ENCODE measurements at places on chromosomes 1 and 21.

GRCh38 chr1:9728451-9729295, 77.1 kb downstream of the PIK3CD start:
- DNase-seq: no peak

DNA sequence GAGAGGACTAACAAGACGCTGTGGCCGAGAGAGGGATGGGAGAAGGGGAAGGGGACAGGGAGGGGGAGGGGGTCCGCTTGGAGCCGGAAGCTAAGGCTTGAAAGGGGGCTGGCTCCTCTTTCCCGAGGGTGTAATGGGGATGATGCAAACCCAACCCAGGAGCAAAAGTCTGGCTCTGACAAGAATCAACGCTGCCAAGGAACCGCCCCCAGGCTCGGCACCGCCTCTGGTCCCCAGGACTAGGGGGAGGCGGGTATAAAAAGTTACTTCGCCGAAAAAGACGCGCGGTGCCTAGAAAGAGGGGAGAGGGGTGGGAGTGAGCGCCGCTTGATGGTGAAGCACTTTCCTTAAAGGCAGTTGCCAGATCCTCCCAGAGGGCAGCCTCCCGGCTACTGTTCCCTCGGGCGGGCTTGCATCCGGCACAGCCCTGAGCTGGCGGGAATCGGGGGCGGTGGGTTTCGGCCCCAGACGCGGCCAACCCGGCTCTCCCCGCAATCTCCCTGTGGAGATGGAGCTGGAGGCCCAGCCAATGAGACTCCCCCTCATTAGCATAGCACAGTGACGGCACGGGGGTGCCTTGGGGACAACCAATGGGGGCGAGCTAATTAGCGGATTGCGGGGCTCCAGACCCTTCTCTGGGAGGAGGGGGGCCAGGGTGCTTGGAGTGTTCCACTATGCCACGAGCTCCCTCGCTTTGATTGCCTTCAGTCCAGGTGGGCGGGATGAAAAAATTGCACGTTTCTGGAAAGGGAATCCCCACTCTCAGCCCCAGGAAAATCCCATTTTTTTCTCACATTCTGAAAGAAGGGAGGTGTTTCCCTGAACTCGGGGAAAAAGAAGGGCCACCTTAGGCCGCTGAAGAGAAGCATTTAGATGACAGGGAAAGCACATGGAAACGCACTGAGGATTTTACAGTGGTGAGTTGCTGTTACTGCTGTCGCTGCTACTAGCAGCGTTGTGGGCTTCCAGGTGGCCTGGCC, at the start of gene KCNT2:
Gene KCNT2 (minus strand): TSS at position 51 of the 980 bp plus-strand sequence. CDS start 131 bp downstream, outside the sequence.
- peak; percentile 81 for DNase-seq

GRCh38 chr1:171256940-171257606, 8.8 kb downstream of the FMO1 start:
- DNase-seq: no peak

DNA sequence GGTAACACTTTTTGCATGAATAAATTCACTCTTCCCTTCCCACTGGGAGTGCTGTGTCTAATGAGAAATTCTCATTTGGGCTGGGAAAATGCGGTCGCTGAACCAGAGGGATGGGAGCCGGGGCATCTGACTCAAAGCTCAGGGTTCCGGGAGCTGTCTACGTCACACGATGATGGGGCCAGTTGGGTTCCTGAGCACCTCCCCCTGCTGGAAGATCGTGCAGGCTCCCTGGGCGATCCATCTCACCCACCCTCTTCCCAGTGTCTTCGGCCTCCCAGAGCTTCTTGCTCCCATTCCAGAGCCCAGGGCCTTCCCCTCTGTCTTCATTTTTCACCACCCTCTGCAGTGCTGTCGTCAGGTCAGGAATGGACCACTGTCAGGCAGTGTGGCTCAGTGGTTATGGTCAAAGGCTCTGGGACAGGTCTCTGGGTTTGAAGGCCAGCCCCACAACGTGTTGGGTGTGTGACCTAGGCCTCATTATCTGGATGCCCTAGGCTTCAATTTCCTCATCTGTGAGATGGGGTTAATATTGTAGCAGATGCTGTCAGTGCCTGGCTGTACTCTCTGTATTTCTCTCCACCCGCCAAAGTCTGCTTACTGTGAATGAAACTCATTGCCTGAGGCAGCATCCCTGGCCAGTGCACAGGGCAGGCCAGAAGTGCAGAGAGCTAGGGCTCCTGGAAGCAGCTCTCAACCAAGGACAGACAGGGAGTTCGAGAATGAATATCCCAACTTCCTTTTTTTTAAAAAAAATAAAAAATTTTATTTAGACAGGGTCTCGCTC, 31.8 kb downstream of the IGSF21 start:
- DNase-seq: no peak

GRCh38 chr21:32330784-32331311, 32.2 kb downstream of the MRAP start:
- DNase-seq: peak; percentile 23

DNA sequence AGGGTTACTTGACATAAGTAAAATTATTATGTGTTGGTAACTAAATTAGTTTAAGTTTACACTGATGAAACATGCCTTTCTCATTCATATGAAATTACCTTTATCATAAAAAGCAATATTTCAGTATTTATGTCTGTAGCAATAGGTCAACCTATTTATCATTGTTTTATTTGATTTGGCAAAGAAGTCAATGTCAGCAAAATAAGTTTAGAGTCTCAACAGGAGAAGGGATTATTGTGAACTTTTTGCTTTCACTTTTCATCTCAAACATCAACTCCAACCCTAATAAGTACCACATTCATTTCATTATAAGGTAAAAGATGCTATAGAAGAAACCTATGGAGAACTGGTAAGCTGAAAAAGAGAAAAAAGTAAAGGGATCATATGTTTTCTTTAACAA, 1015.4 kb upstream of the ADGRL4 start:
- no peak for DNase-seq

DNA sequence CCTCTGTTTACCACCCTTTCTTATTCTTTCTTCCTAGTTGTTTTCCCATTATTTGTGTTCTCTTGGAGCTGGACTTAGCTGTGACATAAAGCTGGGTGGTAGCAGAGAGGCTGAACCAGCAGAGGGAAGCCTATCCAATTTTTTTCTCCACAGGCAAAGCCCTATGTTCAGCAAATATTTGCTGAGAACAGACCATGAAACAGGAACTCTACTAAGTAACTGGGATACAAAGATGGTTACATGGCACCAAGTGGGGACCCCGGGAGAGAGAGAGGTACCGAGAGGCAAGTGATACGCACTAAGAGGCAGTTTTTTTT, 6.6 kb downstream of the CFAP141 start:
- DNase-seq: no peak

GRCh38 chr21:15061279-15061678, 3.5 kb downstream of the NRIP1 start:
- no peak for DNase-seq

DNA sequence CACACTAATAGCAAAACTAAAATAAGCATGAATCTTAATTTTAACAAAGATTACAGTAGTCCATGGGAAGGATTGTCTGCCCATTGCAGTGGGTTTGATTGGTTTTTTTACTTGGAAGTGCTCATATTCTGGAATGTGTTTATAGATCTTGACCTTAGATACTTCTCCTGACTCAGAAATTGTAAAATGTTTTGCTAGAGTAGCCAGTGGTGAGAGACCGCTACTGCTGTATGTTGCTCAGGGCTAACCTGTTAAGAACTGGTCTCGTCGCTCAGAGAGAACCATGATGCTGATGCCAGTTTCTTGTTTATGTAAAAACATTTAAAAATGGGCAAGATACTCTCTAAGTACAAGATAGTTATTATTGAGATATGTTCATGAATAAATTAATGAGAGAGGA, 99.9 kb downstream of the ROR1 start:
- DNase-seq: no peak

- no peak for DNase-seq
Measured at GRCh38 chr1:55285834-55286233, 70.7 kb upstream of the USP24 start.

GRCh38 chr1:81510701-81511100, 290.0 kb upstream of the ADGRL2 start:
- no peak for DNase-seq

- no peak for DNase-seq
Measured at GRCh38 chr21:45951676-45952075, 29.9 kb upstream of the COL6A1 start.

GRCh38 chr1:197356723-197357533, 88.9 kb downstream of the CRB1 start:
- DNase-seq: peak; percentile 18

DNA sequence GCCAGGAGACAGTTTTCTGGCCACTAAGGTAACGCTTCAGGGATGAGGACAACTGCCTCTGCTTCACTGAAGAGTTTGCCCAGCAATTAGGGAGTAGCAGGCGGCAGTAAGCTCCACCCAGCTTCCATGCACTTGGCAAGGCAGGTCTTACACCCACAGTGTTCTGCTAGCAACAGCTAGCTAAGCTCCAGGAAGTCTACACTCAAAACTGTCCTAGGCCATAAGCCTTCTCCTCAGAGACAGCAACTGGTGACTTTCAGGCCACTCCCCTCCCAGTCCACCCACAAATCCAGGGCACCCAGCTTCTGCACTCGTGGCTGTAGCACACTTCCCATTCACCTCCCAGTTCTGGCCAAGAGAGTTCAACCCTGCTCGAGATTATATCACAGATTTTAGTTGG, 47.3 kb downstream of the KMO start:
- no peak for DNase-seq

- no peak for DNase-seq
Measured at GRCh38 chr1:89363196-89363595, 663 bp upstream of the GBP6 start.

DNA sequence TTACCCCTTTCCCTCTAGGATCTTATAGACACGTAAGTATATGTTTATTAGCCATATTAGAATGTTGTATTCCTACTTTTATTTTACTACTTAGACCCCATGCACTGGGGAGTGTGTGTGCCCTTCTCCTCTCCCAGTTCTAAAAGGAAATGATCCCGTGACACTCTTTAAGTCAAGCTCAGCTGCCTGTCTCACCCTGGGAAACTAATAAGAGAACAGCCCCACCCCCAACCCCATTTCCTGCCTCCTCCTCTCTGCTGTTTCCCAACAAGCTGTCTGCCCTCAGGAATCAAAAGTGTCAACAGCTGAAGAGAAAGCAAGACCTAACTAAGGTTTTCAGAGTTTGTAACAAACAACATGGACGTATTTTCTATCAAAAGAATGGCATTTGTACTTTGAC, 92.6 kb upstream of the VAV3 start:
- DNase-seq: no peak

DNA sequence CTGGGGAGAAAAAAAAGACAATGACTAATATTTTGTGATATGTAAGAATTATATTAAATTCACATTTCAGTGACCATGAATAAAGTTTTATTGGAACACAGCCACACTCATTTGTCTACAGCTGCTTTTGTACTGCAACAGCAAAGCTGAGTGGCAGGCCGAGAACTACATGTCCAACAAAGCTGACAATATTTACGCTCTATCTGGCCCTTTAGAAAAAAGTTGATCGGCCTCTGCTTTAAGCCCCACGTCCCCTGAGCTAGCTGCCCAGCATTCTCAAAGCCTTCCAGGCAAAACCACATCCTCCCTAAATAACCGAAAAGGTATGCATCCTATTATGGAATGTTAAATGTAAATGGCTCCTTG, 8.6 kb downstream of the SLC2A1 start:
- DNase-seq: no peak

Data from neural crest cell (in vitro differentiated cells).